Stimulated activated CD8-positive, alpha-beta memory T cell treated with anti-CD3 and anti-CD28 coated beads, Interleukin-4, amount 100 ng/mL, for 1 hour (primary cell): ENCODE measurements at places on chromosomes 2 and 18.

- DNase-seq: no peak
These were observed 224.6 kb downstream of the NAPG start for GRCh38 chr18:10750191-10751035.

GRCh38 chr2:99852956-99853355, 289.4 kb downstream of the AFF3 start:
- no peak for DNase-seq

- DNase-seq: no peak
These were observed 511.0 kb upstream of the CDH7 start for GRCh38 chr18:65239787-65240186.

- DNase-seq: no peak
These were observed 19.7 kb upstream of the GNAL start for GRCh38 chr18:11669271-11669947.

- no peak for DNase-seq
These were observed 40.7 kb downstream of the ONECUT2 start for GRCh38 chr18:57475903-57476302.

DNA sequence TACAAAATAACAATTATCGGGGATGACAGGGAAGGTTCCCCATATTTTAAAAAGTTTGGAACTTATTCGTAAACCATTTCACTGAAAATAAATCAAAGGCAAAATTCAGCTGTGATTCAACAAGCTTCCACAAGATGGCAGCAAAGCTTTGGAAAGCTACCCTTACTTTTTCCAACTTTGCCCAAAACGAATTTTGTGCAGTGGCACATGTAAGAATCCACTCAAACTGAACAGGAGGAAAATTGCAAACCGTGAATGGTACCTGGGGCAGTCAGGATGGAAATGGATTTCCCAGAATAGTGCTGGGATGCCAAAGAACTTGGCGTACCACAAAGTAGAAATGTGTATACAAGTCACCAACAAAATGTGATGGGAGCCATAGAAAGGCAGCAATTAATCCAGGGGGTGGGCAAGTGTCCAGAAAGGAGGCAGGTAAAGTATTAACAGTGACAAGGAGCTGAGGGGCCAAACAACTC, 10.7 kb downstream of the RPL31 start:
- DNase-seq: peak; percentile 15

DNA sequence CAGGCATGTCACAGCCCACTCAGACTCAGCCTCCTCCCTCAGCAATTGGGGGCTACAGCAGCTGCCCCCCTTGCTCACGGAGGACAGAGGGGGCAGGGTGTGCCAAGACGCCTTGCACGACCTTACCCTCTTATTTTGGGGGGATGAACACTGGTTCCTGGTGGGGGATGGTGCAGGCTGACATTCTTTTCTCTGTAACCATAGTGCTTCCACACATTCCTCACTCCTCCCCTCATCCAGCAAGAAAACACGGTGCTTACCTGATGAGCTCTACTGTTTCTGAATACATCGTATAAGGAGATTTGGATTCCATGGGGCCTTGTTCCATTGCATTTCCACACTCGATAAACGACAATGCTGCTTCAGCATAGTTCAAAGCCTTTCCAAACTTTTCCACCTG, 75.4 kb upstream of the REV1 start:
- no peak for DNase-seq

GRCh38 chr2:26587994-26588393, 53.2 kb downstream of the CIB4 start:
- no peak for DNase-seq

DNA sequence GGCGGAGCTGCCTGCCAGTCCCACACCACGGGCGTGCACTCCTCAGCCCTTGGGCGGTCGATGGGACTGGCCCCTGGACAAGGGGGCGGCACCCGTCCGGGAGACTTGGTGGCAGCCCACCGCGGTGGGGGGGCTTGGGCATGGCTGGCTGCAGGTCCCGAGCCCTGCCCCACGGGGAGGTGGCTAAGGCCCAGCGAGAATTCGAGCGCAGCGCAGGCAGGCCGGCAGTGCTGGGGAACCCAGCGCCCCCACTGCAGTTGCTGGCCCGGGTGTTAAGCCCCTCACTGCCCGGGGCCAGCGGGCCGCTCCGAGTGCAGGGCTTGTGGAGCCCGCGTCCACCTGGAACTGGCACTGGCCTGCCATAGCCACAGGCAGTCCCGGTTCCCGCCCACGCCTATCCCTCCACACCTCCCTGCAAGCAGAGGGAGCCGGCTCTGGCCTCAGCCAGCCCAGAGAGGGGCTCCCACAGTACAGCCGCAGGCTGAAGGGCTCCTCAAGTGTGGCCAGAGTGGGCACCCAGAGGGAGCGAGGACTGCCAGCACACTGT, 742.9 kb upstream of the DDX18 start:
- no peak for DNase-seq
